Stimulated activated CD4-positive, alpha-beta T cell treated with anti-CD3 and anti-CD28 coated beads, Interleukin-12 subunit alpha, Interleukin-12 subunit beta, amount 100 ng/mL, for 24 hours (primary cell): ENCODE measurements at places on chromosomes 5 and 9.

GRCh38 chr5:32195265-32195664, 21.1 kb upstream of the GOLPH3 start:
- DNase-seq: no peak

- no peak for DNase-seq
These were observed 54.5 kb downstream of the ADAMTS12 start for GRCh38 chr5:33837301-33837700.

DNA sequence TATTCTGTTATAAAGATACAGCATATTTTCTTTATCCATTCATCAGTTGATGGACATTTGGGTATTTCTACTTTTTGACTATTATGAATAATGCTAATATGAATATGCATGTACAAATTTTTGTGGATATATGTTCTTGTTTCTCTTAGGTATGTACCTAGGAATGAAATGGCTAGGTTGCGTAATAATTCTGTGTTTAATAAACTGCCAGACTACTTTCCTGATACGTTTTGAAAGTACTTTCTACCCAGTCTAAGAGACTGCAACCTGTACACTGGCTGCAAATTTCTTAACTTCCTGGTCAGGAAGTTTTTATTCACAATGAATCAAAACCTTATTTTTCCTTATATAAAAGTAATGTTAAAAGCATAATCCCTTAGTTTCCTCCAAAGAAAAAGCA, 93.9 kb upstream of the STARD4 start:
- DNase-seq: no peak

DNA sequence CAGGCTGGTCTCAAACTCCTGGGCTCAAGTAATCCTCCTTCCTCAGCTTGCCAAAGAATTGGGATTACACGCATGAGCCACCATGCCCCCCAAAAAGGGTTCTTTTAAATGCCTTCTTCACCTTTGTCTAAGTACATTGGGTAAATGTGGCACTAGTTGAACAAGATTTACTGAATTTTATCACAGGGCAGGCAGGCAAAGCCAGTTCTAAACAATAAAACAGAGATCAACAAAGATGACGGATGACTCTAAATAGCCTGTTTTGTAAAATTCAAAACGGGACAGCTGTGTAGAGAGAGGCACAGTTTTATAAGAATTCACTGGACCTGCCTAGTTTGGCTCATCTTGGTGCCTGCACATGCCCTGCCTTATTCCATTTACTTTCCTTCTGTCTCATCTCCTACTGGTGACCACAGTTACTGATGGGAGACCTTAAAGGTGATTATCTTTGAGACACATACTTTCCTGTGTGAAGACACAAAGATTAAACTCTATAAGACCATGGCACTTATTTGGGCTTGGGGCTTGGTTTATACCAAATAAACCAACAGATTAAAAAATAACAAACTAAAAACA, 149.6 kb upstream of the DMRT1 start:
- DNase-seq: no peak

- no peak for DNase-seq
These were observed 1.8 kb downstream of the PLAC8L1 start for GRCh38 chr5:146103594-146103993.

DNA sequence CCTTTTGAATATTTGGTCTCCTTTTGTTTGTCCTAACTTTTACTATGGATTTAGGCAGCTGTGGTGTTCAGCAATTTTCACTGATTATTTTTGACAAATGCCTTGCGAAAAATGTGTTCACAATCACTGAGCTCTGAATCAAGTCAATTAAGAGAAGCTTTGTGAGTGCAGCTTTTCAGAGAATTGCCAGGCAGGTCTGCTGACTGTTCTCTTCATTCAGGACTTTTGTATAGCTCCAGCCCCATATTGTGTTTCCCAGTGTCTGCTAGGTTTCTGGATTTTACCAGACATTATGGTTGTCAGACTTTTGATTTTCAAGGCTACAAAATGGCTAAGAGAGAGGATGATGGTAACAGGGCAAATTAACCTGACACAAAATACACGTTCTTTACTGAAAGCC, 1055.9 kb downstream of the CDH18 start:
- DNase-seq: no peak

DNA sequence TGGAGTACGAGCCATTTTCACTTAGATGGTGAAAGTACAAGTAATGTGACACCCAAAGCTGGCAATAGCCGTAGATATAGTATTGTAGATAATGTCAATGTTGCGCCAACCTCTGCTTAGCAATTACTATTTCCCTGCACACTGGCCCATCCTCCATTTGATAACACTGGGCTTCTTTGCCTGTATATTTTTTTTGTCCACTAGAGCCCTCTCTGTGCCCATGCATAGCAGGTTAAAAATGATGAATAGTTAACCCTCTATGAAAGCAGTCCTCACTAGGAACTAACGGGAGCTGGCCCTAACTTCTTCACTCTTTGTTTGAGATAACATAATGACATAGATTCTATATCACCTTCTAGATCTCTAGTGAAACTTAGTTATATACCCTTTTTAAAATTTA, 416.8 kb downstream of the TUSC1 start:
- no peak for DNase-seq

GRCh38 chr9:137318602-137319001, 16.5 kb upstream of the NRARP start:
- DNase-seq: no peak

DNA sequence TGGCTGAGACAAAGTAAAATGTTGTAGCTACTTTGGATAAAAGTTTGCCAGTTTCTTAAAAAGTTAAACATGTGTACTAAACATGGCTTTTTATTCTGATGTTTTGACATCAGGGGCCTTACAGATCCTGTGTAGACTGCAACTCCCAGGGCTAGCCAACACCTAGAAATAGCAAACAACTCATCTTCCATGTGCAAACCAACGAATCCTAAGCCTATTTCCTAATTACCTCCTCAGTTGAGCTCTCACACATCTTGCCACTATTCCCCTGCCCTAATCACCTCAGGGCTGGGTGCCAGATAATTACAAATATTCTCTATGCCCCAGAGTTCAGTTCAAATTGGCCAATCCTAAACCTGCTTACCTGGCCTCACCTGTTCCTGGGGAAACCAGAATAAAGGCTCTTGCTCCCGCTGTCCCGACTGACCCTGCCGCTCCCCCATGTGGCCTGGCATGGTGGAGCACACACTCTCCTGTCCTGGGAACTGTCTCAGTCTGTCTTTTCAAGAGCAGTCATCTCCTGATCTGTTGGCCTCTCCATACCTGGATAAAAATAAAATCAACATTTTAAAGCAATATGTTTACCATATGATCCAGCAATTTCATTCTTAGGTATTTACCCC, 37.1 kb upstream of the FAM169A start:
- no peak for DNase-seq

GRCh38 chr9:121667214-121667613, 15.8 kb downstream of the DAB2IP start:
- no peak for DNase-seq

DNA sequence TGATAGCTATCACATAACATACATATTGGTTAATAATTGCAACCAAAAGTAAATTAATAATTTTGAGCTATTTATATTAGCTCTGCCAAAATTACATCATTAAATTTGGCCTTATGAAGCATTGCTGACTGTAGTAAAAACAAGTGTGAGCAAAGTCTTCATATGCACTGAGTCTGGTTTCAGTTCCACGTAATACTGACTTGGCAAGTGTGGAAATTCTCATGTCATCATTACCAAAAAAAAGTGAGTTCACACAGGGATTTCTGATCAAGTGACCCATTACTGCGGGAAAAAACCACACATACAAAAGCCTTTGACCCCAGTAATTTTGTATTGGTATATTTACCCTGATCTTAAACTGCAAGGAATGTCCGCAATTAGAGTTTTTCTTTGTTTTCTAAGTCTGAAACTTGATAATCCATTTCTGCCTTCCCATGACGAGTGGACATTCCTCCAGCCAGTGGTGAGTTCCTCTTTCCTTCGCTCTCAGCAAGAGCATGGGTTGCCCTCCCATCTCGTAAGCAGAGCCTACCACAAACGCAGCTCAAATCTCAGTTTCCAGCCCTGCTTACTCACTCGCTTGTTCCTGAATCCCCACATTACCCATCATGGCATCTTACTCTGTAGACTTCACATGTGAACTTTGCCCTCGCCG, 220.2 kb upstream of the DMRT1 start:
- no peak for DNase-seq

DNA sequence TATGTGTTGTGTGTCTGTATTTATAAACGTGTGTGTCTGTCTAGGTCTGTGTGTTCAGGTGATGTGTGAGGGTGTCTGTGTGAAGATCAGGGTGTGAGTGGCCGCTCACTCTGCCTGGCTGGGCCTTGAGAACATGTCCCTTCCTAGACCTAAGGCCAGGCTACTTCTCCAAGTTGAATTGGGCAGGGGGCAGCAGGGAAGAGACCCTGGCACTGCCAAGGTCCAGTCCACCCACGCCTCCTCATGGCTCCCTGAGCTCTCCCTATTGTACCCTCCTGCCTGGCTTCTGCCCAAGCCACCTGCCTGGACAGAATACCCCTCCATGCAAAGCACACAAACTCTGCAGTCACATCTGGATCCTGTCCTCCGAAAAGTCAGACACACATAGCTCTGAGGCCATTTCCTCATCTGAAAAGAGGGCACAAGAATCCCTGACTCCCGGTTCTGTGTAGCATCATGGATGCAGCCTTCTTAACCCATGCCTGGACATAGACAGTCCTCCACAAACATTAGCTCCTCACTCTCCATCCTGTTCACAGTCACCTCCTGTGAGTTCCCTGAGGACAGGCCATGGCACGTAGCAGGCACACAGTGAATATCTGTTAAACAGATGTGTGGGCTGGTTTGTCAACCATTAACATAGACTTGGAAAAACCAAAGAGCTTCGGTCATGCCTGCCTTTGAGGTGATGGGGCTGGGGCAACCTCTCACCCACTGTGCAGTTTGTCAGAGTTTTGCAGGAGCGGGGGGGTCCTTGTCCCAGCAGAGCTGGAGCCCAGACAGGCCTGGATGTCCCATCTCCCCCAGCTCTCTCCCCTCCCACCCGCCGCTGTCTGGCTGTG, 167.8 kb upstream of the MVB12B start:
- no peak for DNase-seq

GRCh38 chr5:44870430-44870829, 61.7 kb downstream of the MRPS30 start:
- no peak for DNase-seq

- no peak for DNase-seq
These were observed 65.0 kb downstream of the SLC1A1 start for GRCh38 chr9:4555236-4555635.

DNA sequence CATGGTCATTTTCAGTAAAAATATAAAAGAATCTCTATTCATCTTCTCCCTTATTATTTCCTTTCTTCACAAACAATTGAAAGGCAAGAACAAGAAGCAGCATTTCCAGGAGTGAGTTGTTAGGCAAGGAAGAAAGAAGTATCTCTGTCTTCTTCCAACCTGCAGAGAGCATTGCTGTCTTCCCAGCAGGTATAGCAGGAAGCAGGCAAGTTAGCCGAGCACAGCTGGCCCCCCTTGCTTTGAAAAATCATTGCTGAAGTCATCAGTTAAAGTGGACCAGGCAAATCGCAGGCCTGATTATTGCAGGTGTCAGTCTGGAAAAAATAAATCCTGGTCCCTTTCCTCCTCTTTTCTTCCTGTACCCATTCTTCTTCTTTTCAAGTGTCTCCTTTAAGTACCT, 353.1 kb upstream of the BRINP1 start:
- DNase-seq: no peak

GRCh38 chr5:61675015-61675692, 343.1 kb downstream of the ZSWIM6 start:
- no peak for DNase-seq

DNA sequence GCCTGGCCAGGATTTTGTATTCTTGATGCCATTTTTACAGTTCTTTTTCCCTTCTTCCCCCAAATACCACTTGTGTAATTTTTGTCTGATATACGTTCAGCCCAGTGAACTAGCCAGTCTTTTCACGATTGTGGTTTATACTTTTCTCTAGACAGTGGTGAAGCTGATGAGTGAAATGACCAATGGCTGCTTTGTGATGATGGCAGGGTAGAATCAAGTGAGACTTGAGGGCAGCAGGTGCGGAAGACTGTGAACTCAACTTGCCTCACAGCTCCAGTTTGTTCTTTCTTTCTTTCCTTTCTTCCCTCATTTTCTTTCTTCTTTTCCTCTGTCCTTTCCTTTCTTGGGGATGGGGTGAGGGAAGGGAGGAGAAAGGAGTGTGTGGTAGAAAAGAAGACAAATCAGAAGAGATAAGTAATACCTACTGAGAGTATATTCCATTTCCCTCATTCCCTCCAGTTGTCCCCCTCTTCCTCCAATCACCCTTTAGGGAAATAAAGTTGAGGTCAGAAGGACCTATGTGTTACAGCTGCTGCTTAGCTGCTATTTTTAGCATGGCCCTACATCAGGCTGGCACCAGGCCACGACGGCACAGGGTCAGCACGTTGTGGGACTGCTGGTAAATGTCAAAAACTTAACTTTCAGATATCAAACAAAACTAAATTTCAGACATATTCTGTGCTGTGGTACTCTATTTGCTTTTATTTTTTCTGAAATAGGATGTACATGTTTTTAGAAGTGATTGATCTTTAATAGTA, 12.3 kb downstream of the ZSWIM6 start:
- DNase-seq: no peak

GRCh38 chr5:10338686-10339057, 14.8 kb upstream of the MARCHF6 start:
- no peak for DNase-seq

DNA sequence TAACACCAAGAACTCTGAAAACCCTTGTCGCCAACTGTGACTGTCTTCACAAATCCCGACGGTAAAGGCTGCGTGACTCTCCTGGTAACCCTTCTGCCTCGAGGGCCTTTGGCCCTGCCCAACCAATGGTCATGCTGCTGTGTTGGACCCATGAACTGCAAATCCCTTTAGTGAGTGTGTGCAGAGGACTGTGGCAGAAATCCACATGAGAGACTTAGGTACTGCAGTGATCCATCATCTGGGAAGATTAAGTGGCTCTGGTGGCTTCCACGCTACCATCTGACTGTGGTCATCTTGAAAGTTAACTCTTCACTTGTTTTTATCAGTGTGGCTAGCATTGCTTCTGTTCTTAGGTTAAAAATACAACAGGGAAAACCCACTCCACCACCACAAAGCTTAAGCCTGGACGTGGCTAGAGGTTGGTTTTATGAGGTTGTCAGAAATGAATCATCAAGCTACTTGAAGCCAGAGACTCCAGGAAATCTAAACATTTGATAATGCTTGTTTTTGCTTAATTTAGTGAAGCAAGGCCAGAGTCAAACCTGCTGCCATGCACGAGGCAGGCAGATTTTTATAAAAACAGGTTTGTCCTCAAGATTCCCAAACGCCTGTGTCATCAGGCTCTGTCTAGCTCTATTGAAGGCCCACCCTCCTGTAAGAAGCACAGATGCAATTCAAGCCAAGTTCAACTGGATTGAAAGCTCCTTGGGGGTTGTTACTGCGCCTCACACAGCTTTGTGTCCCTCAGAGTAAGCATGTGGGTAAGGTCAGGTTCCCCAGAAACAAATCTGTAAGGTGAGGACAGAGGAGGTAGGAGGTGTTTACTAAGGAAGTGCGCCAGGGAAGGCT, 52.7 kb upstream of the ERCC6L2 start:
- DNase-seq: peak; percentile 8

GRCh38 chr5:43581398-43581797, 21.6 kb upstream of the NNT start:
- no peak for DNase-seq

- DNase-seq: no peak
These were observed 23.8 kb downstream of the MRPS27 start for GRCh38 chr5:72296256-72296655.
